ENCODE measurements at places on chromosomes 6 and 20. TPM values are rescaled to one million over a fixed set of nuclear protein-coding genes. Genes with fewer than 3 reads are reported as not detected.

GLP1R gene
- not detected for total RNA-seq

PLCB4 gene
- 16.3 TPM for total RNA-seq

GRIK2 gene
- 0.39 TPM for total RNA-seq

HLA-DOA gene
- total RNA-seq = not detected

FAM209B gene
- 0.21 TPM for total RNA-seq

EEF1E1 gene
- 68.0 TPM for total RNA-seq

C20orf202 gene
- total RNA-seq = not detected

POPDC3 gene
- 27.8 TPM for total RNA-seq

HBS1L gene
- total RNA-seq = 33.8 TPM

SSTR4 gene
- total RNA-seq = 0.12 TPM

TMC2 gene
- not detected for total RNA-seq

ADGRF4 gene
- total RNA-seq = 11.1 TPM

CNR1 gene
- total RNA-seq = 0.46 TPM

FOXA2 gene
- total RNA-seq = 17.8 TPM

PGC gene
- total RNA-seq = not detected

USP49 gene
- total RNA-seq = 0.95 TPM

BFSP1 gene
- total RNA-seq = 4.0 TPM

SLC22A16 gene
- total RNA-seq = not detected

ZNF165 gene
- total RNA-seq = 0.90 TPM

KCNS1 gene
- total RNA-seq = not detected

BTN1A1 gene
- total RNA-seq = not detected

OR12D3 gene
- total RNA-seq = not detected

NOTCH4 gene
- 0.74 TPM for total RNA-seq

SNAP25 gene
- 18.9 TPM for total RNA-seq

ERVFRD-1 gene
- not detected for total RNA-seq

PERP gene
- total RNA-seq = 85.8 TPM

GPR31 gene
- total RNA-seq = not detected

SLC44A4 gene
- total RNA-seq = not detected

RNF39 gene
- total RNA-seq = not detected

SOBP gene
- 1.3 TPM for total RNA-seq

KCNK5 gene
- 1.3 TPM for total RNA-seq

Measured in A549 treated with GW870086 at 1 μM for 4 hours (cell line).